SJCRH30 (cell line): ENCODE measurements at places on chromosomes 1 and 21.
A peak's percentile ranks its signal among the peaks of the same experiment; 100 is the strongest.

DNA sequence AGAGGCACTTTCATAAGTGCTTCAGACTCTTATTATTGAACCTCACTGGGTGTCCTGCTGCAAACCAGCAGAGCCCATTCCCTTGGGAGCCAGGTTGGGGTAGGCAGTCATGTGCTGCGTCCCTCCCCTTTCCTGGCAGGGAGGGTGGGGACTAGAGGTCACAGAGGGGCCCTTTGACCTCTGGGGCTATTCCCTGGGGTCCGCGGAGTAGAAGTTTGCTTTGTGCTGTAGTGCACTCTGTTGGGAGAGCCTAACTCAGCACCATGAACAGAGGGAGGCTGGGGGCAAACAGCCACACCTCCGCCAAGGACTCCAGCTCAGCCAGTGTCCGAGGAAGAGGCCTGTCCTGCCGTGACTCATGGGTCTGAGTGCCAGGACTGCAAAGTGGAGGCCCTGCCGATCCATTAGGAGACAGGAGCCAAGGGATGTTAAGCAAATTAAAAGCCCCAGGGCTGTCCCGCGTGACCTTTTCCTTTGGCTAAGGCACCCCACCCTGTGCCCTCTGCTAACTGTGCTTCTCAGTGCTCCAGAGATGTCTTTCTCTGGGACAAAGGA is 3.0 kb upstream of the IGSF21 start:
- DNase-seq = no peak

GRCh38 chr1:203512517-203512847 is 18.5 kb downstream of the OPTC start:
- DNase-seq = no peak

DNA sequence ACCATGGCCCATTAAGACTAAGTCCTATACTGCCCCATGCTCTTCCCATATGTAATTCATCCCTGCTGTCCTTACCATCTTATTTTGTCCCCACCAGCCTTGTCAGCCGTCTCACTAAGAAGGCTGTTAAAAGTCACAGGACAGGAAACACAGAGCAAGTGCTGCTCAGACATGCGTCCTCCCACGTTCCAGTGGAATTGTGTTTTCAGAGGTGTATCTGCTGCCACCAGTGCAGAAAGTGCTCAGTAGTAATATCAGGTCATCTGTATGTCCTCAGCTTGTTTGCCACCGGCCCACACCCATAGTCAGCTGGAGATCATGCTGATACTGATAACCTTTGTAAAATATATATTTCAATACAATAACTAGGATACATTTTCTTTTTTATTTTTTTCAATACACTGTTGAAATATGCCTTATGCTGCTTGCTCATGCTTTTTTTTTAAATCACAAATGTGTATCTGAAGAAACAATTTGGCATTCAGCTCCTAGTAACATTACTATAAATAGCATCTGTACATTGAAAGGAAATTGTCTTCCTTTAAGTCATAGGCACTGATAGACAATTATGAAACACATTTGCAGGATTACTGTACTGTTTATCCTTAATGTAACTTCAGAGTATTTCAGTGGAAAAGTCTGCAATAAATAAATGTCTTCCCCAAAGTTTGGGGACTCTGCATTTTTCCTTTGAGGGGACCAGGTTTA is 156.9 kb downstream of the EDEM3 start:
- DNase-seq = no peak

- no peak for DNase-seq
These were observed 8.7 kb upstream of the SLC2A5 start for GRCh38 chr1:9078015-9078751.

DNA sequence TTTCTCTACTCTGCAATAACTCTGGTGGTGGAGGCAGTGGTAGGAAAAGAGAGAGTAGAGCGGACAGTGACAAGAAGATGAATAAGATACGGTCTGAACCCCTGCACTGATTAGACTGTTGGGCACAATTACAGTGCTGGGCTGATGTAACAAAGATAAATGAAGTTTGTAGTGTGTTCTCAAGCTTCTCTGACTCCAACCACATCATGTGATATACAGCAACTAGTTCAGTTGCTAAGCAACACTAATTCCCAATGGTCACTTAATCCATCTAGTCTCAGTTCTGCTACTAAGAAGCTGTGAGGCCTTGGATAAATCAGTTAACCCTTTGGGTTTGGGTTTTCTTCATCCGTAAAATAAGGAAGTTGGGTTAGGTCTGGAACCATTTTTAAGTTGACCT is 17.3 kb downstream of the DDR2 start:
- peak; percentile 10 for DNase-seq

DNA sequence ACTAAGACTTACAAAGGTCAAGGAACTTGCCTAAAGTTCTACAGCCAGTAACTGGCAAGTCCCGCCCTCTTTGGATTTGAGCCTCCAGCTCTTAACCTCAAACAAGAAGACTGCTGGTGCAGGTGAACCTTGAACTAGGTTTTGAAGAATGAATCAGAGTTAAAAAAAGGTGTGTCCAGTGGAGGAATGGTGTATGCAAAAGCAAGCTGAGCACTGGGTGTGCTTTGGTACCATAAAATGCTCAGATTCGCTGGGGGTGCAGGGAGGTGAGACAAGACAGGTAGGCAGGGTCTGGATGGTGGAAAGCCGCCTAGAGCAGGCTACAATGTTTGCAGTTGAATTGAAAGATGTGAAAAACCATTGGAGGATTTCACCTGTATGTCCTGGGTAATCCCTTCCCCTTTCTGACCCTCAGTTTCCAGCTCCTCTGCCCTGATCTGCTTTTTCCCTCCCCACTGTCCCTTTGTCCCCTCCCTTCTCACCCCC is 39.8 kb downstream of the FOXD2 start:
- no peak for DNase-seq

- no peak for DNase-seq
These were observed 334.0 kb upstream of the PRMT6 start for GRCh38 chr1:106722466-106722865.

DNA sequence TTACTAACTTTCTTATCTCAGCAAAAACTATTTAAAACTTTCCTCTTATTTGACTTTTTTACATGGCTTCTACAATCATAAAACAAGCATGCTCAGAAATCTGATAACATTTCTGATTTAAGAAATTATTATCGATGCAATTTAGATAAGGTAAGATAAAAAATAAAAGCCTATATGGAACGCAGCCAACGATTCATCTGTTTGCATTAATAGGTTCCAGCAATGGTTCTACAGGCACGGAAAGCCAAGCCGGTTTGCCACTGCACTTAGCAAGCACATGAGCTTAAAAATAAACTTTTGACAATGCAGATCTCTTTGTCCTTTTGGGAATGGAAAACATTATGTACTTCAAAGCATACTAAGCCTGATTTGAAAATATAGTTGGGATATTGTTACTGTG is 77.5 kb upstream of the KCNK2 start:
- no peak for DNase-seq

DNA sequence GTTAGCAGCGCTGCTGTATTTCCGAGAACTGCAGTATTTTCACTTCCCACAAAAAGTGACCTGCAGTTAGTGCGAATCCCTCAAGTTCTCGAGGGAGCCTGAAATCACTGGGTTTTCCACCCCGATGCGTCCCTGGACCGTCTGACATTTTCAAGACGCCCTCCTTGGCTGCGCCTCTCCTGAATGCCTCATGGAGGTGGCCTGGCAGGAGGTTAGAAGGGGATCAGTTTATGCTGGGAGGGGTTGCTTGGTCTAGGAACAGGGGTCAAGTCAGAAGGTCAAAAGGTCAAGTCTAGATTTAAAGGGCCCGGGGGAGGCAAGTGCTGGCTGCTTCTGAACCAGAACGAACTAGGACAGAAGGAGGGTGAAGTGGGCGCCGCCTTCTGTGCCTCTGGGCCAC is 176.8 kb downstream of the PRDM16 start:
- no peak for DNase-seq

DNA sequence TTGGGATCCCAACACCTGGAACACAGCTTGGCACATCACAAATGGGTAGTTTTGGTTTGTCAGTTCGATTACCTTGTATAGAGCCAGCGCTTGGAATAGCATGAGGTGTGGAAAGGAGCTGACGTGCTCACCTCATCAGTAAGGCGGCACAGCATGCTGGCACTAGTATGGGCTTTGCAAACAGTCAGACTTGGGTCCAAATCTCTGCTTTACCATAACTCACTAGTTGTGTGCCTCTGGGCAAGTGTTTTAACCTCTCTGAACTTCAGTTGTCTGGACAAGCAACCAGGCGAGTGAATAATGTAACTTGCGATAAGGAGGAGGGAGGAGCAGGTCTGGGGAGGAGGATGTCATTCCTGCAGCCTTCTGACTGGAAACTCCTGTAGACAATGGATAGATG is 26.3 kb upstream of the NEK2 start:
- no peak for DNase-seq

GRCh38 chr21:20272791-20273362 is 725.3 kb upstream of the NCAM2 start:
- DNase-seq = no peak

DNA sequence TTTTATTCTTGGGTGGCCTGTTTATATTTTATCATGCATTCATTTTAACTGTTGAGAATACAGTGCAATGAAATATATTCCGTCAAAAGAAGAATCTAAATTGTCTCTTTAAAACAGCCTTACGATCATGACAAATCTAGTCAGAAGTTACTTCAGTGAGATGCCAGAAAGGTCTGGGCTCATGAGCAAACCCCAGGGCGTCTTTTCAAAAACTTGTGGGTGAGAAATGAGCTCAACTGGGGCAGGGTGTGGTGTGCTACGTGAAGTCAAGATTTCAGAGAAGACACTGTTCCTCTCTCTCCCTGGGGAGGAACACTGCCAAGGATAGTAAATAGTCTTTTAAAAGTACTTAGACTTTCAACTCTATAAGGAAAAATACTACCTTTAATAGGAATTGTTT is 13.4 kb upstream of the UAP1 start:
- DNase-seq = no peak

DNA sequence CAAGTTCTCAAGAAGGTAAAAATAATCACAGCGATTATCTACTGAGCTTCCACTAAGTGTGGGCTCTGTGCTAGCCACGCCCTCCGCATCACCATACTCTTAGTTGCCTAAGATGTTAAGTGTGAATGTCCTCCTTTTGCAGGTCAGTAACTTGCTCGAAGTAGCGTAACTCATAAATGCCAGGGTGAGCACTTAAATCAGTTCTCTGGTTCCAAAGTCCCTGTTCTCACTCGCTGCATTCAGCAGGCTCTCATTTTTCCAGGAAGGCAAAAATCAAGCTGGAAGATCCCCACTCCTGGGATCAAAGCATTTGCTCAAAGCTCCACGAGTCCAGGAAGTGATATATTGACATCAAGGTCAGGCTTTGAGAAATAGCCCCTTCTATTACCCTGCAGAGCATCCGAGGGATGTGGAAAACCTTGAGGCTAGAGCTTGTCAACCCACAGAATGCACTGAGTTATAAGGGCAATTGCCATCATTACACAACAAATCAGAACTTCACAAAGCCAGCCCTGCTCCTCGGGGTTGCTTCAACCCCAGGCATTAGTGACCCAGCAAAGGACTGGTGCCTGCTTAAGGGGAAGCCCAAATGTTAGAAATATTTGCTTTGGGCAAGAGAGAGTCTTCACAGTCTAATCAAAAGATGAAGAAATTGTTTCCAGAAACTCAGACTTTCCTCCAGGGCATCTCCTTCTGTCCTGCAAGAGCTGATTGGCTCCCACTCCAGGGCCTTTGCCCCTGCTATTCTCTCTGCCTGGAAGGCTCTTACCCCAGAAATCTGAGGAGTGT is 19.5 kb downstream of the SLC30A1 start:
- DNase-seq = no peak

- DNase-seq = no peak
These were observed 65.8 kb upstream of the BCL10 start for GRCh38 chr1:85342207-85342606.

- DNase-seq = no peak
These were observed 119.9 kb downstream of the SYF2 start for GRCh38 chr1:25112400-25112799.

- DNase-seq = no peak
These were observed 44.1 kb downstream of the ZNF678 start for GRCh38 chr1:227607336-227607898.
